ENCODE measurements at places on chromosomes 11 and 22.

DNA sequence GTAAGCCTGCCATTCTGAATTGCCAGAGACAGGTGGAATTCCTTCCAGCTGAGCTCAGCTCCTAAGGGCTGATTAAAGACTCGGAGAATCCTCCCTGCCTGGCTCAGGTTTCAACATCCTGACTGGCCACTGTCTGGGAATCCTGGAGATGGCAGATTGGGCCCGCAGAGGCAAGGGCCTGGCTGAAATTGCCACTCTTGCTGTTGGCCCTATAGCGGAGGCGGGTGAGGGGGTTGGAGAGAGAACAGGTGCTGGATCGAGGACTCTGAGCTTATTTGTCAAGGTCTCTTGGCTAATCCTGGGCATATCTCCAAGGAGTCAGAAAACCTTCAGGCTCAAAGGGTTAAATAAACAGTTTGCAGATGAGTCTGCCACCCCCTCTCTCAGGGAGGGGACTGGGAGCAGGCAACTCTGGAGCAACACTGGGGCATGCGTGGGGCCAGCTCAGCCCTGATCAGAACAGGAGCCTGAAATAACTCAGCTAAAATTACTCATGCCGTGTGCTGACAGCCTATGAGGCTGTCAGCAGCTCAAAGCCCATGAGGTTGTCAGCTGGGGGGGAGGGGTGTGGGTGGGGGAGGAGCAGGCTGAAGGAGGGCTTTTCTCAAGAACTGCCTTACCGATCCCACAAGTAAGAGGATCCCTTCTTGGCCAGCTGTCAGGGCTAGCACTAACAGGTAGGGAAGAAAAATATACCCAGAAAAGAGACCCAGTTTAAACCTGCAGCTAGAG, 14.7 kb upstream of the MFRP start:
- no peak for DNase-seq

DNA sequence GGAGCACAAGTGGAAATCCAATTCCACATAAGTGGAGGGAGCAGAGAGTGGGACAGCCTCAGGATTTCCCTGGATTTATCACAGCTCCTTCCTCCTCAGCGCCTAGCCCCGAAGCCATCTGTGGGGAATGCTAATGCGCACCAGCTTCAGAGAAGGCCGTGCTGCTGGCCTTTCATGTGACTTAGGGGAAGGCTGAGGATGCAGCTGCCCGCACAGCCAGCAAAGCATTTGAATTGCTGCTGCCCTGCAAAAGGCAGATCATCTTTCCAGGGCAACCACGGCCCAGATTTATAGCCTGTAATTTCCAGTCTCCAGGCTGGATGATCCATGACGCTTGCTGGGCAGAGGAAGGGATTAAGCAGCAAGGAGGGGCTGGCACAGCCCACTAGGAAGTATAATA, 29.9 kb downstream of the SYN3 start:
- DNase-seq, result no peak

GRCh38 chr11:1303973-1304372, 5.5 kb downstream of the TOLLIP start:
- no peak for DNase-seq

DNA sequence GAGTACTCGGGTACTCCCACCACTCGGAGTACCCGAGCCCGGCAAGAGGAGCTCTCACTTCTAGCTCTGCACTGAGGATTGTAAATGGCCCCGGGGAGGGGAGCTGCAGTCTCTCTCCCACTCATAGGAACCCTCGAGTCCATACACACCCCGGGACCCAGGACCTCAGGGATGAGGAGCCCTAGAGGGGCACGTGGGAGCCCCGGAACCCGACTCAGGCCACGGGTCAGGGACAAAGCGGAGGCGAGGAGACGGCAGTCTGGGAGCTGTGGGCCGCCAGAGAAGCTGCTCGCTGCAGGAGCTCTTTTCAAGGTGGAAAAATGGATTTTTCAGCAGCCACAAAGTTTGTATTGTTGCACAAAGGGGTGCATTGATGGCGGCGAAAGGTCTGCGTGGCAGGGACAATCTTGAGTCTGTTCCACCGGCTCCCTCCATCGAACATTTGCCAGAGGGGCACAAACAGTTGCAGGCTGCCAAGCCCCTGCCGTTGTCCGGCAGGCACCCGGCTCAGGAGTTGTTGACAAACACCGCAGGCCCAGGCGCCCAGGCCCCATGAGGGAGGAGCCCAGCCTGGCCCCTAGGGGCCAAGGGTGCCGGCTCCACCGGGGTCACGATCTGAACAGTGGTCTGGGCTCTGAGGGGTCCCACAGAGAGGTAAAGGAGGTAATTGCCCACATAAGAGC, 5.7 kb upstream of the FLI1 start:
- no peak for DNase-seq

DNA sequence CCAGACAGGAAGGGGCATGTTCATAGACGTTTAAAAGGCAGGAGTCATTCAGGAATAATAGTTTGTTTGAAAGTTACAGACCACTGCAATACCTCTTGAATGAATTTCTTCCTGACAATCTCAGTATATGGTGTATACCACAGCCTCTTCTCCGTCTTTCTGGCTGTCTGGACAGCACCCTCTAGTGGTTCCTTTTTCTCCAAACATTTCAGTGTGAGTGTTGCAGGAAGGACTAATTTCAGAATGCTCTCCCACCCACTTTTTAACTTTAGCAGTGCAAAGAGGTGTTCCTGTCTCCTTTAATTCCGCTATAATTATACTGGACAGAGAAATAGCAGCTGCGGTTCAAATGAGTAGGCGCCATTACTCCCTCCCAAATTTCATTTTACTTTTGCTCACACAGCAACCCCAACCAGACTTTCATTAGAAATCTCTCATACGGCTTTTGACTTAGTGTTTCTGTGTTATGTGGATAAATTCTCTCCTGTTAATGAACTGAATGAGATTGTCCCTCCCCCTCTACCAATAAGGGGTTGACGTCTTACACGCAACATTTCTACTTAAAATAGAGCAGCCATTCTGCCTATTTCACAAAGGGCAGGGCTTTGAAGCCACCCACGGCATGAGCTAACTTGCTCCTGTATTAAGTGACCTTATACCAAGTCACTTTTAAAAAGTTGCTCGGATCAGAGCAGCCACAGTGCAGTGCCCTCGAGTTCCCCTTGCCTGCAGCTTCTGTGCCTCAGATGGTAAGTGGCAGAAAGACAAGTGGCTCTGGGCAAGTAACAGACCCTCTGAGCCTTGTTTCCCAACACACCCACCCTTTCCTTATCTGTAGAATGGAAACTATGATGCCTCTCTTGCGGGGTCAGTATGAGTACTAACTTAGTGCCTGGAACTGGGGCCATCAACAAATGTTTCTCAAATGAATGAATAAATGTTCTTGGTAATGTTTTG, 368.6 kb downstream of the OPCML start:
- no peak for DNase-seq

Measured in stimulated activated CD4-positive, alpha-beta T cell treated with anti-CD3 and anti-CD28 coated beads, TNF-alpha, amount 100 ng/mL, for 1 hour (primary cell).